ENCODE measurements at places on chromosomes 12 and 14.

DNA sequence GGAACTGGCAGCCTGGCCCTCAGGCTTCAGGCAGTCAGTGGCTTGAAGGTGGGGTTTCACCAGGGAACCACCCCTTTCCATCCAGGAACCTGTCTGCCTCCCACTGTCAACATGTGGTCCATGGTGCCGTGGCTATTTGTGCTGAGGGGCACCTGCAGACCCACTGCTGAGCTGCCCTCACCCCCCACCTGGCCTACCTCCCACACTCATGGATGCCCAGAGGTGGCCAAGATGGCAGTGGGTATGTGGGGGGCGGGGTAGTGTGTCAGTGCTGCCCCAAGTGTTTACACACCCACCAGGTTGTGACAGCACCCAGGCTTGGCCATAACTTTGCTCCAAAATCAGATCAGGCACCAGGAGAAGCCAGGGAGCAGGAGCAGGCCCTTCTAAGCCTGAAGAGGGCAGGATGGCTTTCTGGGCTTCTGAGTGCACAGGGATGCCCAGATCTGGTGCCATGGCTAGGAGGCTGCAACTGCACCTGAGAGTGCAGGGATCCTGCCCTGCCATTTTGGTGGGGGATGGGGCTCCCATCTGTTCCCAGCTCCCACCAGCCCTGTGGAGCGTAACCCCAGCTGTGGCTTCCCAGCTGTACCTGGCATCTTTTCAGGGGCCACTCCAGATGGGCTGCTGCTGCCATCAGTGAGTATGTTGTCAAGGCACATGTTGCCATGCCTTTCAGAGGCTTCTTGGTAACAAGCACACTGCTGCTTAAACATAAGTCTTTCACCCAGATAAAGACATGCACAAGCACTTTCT is 263.9 kb downstream of the LRIG3 start:
- no peak for DNase-seq

GRCh38 chr12:80484746-80485145 is 40.7 kb downstream of the PTPRQ start:
- DNase-seq, result no peak

GRCh38 chr12:40215982-40216381 is 8.8 kb upstream of the LRRK2 start:
- no peak for DNase-seq

DNA sequence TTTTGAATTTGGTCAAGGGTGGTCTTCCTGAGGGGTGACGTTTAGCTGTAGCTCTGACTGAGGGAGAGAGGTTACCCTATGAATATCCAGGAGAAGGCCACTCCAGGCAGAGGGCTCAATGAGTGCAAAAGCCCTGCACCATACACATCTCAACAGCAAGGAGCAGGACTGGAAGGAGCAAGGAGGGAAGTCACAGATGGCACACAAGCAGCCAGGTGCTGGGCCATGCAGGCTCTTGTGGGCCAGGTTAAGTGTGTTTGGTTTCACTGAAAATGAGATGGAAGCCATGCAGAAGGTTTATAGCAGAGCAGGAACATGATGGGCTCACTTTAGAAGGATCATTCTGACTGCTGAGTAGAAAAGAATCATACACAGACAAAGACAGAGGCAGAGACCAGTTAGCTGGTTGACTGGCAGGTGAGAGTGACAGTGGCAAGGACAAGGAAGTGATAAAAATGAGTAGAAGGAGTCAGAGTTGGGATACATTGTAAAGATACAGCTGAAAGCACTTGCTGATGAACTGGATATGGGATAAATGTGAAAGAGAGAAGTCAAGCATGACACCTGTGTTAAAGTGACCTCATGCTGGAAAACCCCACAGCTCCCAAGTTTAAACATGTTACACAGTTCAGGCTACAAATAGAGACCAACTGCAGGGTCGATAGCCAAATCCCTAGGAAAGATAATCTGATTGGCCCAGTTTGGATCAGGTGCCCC is 81.2 kb downstream of the PRKD1 start:
- no peak for DNase-seq

DNA sequence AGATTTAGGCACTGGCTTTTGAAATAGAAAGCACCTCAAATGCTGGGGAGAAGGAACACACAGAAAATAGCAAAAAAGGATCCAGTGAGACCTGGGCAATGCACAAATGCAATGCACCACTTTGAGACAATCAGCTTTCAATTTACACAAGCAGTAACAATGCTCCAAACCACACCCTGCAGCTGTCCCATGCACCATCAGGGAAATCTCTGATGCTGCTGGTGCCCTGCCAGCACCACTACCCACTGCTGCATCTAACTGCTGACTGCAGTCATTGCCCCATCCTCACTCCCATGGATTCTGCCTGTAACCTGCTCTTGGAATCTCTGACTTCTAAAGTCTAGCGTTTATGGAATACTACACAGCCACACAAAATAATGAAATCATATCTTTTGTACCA is 21.0 kb upstream of the HMGA2 start:
- no peak for DNase-seq

GRCh38 chr12:12819752-12820311 is 6.7 kb downstream of the DDX47 start:
- no peak for DNase-seq

GRCh38 chr12:96120359-96121100 is 73.6 kb upstream of the ELK3 start:
- no peak for DNase-seq

GRCh38 chr12:68451261-68452077 is 119.3 kb upstream of the MDM1 start:
- DNase-seq, result no peak

DNA sequence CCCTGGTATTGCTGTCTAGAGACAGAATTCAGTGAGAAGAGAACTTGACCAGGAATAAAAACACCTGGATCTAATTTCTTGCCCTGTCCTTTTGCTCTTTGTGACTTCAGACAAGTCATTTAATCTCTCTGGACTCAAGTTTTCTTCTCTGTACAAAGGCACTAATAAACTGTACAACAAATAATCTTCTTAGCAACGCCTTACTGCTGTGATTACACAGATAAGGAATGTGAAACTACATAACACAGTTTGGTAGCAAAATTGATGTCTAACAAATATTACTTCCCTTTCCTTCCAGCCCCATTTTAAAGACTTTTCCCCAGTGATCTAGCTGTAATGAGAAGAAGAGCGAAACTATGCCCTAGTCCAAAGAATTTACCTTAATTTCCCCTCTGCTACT is 69.3 kb downstream of the BCAT1 start:
- no peak for DNase-seq

- DNase-seq, result no peak
Measured at GRCh38 chr12:66976526-66976925, 292.6 kb upstream of the CAND1 start.
